Sigmoid colon (tissue), 7 donors: ENCODE measurements at places on chromosomes 11 and 22.

DNA sequence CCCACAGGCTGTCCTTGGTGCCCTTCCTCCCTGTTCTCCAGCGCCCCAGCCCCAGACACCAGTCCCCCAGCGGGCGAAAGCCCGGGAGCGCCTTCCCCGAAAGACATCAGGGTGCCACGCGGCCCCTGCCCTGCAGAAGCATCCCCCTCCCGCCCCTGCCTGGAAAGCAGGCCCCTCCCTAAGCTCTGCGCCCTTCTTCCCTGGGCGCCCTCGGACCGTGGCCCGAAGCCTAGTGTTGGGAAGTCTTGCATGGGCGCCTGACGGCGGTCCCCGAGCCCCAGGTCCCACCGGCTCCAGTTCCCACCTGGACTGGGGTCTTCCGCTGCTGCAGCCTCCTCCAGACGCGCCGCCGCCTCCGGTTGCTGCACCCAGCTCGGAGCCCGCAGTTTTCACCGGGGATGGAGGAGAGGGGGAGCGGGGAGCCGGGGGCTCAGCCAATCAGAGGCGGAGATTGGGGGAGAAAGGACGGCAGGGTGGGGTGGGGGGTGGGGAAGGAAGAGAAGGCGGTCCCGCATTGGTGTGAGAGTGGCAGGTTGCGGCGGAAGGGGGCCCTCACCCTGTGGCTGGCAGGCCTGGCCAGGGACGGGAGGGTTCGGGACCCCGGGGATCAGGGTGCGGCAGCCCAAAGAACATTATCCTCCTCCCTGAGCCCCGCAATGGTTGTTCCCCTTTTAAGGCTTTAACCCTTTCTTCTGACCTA lies at the start of gene THY1:
Gene THY1, minus strand, starts transcription at position 364 of the 700 bp plus-strand sequence. CDS start 2,267 bp downstream, outside the sequence.
- no peak for DNase-seq

GRCh38 chr11:69088676-69089146 lies 40.0 kb downstream of the TPCN2 start:
- peak; percentile 89 for DNase-seq

DNA sequence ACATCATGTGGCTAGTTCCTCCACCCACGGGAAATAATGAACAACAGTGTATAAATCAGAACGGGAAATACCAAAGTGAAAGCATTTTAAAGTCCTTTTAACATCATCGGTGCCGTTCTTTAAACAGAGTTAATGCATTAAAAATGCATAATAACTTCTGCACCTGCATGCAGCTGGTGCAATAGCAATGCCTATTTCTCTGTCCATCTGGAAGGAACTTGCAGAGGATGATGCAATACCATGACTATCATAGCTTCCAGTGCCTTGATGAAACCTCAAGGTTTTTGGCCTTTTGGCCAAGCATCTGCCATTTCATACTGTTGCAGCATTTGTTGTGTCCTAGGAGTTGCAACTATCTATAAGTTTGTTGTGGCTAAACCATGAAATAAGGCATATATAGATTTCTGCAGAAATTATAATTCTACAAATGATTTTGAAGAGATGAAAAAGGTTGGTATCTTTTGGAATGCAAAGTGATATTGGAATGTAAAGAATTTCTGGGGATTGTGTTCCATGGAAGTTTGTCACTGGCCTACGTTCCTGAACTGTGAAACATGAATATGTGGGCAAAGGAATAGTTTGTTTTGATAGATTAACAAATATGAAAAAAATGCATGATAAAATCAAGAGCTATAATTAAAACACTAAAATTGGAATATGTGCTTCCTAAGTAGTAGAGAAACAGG lies 9.8 kb upstream of the EIF3F start:
- DNase-seq = no peak

DNA sequence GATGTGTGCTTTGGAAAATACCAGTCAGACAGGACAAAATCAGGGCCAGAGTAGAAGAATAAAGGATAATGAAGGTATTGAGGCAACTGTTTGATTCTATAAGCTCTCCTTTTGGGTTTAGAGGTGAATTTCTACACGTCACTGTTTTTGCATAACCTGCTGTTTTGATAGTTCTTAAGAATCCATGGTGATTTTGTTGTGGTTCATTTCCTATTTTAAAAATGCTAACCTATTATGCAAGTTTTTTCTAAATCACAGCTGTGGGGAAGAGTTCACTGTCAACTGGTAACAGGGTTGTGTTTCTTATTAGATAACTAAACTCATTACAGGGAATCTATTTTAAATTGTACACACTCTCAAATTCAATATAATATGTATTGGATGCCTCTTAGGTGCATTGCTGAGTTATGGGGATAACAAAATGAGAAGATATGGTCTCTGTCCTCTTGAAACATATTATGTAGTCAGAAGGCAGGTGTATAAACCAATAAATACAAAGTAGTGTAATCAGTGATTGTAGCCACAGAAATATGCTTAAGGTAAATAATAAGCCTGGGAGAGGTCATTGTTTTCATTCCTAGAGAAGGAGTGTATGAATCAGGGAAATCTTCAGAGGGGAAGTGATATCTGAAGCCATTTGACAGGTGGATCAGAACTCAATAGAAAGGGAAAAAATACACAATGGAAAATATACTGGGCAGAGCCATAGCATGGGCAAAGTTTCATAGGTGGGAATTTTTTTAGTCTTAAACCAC lies 192.5 kb downstream of the FAT3 start:
- DNase-seq = no peak

DNA sequence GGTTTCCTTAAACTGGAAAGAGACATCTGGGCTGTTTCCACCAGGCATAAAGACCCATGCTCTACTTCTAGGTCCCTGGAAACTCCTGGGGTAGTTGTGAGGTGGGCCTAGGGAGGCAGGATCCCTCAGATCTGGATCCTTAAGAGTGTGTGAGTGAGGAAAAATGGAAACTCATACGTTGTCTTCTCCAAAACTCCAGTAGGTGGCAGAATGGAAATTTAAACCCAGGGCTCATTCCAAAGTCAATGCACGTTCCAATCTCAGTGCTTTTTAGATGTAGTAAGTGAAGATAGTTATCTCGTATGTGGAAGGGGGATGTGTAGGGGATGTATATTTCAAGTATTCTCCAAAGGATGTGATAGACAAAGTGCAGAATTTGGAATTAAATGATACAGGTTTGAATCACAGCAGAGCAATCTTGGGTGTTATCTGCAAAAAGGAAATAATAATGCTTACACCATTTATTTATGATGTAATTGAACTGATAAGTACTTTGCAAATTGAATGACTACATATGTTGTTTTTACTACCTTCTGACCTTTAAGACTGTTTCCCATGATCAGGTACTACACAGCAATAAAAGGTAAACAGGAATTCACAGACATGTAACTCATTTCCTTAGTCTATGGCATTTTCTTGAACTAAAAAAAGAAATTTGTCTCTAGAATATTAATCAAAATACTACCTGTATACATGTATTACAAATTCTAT lies 13.1 kb upstream of the MMP1 start:
- DNase-seq = no peak

DNA sequence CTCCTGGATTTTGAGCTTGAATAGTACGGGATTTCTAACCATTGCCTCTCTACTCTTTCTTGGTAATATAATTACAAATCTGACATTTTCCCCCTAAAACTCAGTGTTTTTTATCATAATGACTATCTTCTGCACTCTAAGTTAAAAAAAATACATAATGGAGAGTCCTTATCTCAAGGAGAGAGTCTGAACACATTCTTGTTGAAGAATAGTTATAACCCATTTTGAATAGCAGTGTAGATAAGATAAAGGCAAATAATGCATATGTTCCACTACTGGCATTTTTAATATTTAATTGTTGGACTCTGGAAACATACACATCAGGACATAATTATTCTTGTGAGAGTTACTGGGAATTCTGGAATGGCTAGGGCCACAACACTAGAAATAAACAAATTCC lies 456.5 kb upstream of the ANO5 start:
- DNase-seq = no peak

- DNase-seq = no peak
These were observed 134.9 kb downstream of the MYO18B start for GRCh38 chr22:25876871-25877270.

- no peak for DNase-seq
These were observed at the start of gene MYEOV for GRCh38 chr11:69293819-69294505. Gene MYEOV, plus strand, starts transcription at chr11:69294155. Its CDS starts 1,200 bp downstream, at chr11:69295355.

GRCh38 chr11:83656796-83657330 lies 370.7 kb upstream of the CCDC90B start:
- no peak for DNase-seq

- DNase-seq = no peak
These were observed 34.1 kb downstream of the CD44 start for GRCh38 chr11:35173011-35173511.

DNA sequence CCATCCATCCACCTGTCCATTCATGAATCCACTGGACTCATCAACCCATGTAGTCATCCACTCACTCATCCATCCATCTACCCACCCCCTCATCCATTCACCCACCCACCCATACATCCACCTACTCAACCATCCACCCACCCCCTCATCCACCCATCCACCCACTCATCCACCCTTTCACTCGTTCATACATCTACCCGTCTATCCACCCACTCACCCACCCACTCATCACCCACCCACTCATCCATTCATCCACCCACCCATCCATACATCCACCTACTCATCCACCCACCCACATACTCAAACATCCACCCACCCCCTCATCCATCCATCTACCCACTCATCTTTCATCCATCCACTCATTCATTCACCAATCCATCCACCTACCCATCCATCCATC lies 37.7 kb downstream of the RTL6 start:
- no peak for DNase-seq

DNA sequence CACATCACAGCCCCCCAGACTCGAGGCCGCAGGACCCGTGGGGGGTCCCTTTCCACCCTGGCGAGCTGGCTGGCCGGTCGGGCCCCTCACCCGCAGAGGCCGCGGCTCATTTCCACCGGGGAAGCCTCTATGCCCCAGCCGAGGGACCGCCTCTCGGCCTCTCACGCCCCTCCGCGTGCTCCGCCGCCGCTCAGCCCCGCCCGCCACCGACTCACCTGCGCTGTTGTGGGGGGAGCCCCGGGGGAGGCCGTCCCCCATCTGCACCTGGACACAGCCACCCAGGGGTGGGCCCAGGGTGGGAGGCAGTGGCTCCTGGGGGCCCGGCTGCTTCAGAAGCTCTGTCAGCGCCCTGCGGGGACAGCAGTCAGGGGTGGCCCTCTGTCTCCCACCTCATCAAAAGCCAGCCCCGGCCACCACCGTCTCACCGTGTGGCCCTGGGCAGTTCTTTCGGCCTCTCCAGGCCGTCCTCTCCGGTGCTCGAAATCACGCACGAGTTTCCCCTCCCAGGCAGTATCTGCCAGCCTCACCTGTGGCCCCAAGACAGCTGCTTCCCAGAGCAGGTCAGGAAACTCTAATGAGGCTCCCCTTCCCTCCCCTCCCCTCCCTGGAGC lies 3.8 kb downstream of the SHISA8 start:
- DNase-seq = no peak

GRCh38 chr11:114215871-114216795 lies 80.1 kb upstream of the NNMT start:
- no peak for DNase-seq

DNA sequence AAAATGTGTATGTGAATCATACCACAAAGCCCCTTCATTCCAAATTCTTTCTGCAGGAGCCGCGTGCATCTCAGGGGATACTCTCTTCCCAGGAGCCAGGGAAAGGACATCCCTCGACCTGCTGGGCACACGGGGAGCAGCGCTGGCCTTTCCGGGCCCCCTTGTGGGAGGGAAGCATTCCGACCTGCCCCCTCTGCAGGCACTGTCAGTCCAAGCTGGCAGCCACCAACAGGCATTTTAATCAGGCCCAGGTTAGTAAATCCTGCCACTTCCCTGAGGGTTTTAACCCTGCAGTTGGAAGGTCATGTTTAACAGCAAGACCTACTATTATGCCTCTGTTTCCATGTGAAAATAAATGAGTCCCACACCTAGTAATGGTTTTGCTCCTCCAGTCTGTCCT lies 391.5 kb downstream of the SHANK2 start:
- DNase-seq = no peak

GRCh38 chr11:87212891-87213290 lies 175.2 kb downstream of the TMEM135 start:
- no peak for DNase-seq

GRCh38 chr11:28631148-28631547 lies 523.0 kb downstream of the METTL15 start:
- DNase-seq = no peak

GRCh38 chr11:87473174-87473573 lies 435.4 kb downstream of the TMEM135 start:
- no peak for DNase-seq

GRCh38 chr22:25752615-25753214 lies 10.7 kb downstream of the MYO18B start:
- DNase-seq = no peak

DNA sequence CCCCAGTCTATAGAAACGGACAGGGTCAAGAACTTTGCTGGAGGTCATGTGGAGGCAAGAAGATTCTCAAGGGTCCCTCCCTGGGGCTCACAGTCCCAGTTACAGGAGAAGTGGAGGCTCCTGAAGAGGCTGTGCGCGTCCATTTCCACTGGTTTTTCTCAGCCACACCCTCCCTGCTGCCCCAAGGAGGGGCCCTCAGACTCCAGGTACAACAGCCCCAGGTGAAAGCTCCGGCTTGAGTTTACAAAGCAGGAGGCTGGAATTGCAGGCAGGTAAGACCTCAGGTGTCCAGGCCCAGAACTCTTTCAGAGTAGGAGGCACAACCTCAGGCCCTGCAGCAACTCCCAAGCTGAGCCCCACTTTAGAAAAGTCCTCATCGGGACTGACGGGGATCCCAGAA lies 3.1 kb downstream of the SHANK2 start:
- DNase-seq = peak; percentile 24

DNA sequence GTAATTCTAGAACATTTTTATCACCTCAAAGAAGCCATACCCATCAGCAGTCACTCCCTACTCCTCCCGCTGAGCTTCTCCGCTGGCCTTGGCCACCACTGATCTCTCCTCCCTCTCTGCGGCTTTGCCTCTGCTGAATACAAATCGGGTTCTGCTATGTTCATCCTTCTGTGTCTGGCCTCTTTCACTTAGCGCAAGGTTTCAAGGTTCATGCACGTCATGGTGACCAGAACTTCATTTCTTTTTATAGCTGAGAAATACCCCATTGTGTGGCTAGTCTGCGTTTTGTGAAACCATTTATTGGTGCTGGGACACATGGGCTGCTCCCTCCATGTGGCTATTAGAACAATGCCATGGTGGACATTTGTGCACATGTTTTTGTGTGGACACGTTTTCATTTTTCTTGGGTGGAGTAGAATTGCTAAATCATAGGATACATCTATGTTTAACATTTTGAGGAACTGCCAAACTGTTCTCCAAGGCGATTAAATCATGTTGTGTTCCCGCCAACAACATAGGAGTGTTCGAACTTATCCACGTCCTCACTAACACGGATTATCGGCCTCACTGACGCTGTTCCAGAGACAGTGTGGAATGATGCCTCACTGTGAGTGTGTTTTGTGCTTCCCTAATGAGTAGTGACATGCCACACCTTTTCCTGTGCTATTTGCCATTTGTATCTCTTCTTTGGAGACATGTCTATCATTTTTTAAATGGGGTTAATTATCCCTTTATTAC lies 24.2 kb upstream of the KRTAP5-6 start:
- no peak for DNase-seq
